Neural crest cell (in vitro differentiated cells): ENCODE measurements at places on chromosomes 6 and 20. TPM values are rescaled to one million over a fixed set of nuclear protein-coding genes. Genes with fewer than 3 reads are reported as not detected.

DNA sequence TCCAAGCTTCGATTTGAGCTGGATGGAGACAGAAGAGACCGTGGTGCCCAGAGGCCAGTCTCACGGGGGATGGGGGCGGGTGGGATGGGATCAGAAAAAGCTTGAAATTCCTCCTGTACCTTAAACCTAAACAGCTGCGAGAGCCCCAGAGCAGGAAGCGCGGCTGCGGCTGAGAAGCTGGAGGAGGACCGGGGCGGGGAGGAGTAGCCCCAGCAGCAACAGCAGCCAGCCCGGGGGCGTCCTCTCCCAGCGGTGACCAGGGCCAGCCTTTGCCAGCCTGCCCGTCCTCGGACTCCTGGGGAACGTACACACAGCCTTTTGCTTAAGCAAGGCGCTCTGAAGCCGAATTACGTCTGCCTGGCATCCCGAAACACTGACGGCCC lies 17.4 kb upstream of the PRDM13 start:
- no peak for DNase-seq

GRCh38 chr20:56736285-56736857 lies 107.3 kb downstream of the TFAP2C start:
- no peak for DNase-seq

Gene TRIM40
- not detected in 2 replicates for total RNA-seq

GRCh38 chr6:10146715-10147451 lies 268.0 kb downstream of the TFAP2A start:
- no peak for DNase-seq

DNA sequence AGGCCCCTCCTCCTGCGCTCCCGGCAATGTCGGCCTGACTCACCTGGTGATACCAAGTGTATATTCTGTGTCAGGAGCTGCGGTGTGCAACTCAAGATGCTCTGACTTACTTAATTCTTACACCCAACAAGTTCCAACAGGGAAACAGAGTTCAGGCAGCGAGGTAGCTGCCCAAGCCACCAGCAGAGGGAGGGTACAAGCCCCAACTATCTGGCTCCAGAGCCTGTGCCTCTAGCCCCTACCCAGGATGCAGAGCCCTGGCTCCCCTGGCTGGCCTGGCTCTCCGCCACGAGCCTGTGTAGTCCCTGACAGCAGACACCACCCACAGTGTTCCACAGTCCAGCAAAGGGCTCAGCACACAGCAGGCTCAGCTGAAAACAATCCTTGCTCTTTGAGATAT lies 34.9 kb downstream of the C20orf203 start:
- no peak for DNase-seq

- DNase-seq: no peak
These were observed 18.8 kb downstream of the ARHGAP40 start for GRCh38 chr20:38620441-38620840.

DNA sequence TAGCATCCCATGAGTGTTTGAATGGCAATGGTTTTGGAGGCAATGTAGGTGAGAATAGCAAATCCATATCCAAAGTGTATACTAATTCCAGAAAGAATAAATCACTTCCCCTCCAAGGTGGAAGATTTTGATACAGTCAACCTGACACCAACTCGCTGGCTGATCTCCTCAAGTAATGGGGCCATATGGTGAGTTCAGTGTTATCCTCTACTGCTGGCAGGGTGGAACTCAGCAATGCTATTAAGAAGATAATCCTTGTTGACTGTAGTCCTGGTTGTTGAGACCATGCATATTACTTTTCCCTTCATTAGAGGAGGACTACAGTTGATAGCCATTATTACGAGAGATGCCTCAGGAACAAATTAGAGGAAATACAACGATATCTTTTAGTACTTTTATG lies 17.8 kb upstream of the HLA-DQB1 start:
- no peak for DNase-seq

- DNase-seq: no peak
These were observed 34.6 kb upstream of the RNF8 start for GRCh38 chr6:37319156-37319555.

Gene EPHA7
- total RNA-seq: 33.7 and 35.8 TPM in 2 replicates

- DNase-seq: no peak
These were observed 316.6 kb downstream of the CDKAL1 start for GRCh38 chr6:20850686-20851416.

DNA sequence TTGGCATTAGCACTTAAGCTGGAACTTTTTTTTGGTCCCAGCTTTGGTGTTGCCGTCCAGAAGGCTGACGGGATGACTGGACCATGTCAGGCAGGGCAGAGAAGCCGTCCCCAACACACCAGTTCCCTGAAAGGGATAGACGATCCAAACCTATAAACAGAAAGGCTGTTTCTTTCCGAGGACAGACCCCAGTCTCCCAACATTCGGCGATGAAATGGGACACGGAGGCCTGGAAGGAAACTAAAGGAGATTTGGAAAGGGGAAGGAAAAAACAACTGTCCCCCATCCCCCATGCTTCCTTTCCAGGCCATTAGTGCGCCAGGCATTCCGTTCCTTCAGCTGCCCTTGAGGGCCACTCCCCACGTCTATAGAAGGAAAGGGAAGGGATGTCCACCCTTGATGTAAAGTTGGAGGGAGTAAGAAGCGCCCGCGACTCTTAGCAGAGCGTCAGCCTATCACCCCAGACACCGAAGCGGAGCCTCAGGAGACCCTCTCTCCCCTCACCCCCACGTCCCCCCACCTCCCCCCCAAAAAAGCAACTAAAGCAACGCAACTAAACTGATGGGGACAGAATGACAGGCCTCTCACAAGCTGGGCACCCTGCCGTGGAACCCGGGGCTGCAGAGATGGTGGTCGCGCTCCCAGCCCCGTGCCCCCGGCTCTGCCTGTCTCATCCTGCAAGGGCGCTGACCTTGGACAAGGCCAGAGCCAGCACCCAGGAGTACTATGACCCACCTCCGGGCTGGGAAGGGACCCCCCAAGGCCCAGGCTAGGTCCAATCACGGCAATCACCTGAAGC lies 638 bp downstream of the BLCAP start:
- DNase-seq: no peak

DNA sequence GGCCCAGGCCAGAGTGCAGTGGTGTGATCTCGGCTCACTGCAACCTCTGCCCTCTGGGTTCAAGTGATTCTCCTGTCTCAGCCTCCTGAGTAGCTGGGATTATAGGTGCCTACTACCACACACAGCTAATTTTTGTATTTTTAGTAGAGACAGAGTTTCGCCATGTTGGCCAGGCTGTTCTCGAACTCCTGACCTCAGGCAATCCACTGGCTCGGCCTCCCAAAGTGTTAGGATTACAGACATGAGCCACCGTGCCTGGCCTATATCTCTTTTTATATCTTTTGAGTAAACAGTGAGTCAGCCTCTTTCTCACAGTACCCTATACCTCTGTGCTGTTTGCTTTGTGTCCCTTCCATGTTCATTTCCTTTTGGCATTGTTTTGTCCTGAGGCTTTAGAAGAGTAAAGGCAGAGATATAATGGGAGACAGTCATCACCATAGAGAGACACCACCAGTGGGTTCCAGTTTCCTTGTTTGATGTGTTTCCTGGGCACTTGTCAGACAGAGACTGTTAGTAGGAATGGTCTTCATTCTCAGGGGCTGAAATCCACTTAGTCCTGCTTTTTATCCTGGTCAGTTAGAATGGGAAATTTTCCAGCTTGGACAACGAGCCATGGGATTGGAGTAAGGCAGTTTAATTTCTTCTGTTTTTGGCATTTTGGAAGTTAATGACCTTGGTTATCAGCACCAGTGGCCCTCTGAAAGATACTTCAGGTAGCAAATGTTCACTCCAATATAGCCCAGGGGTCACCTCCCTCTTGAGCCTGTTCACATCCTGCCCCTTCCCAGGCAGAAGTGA lies 32.2 kb upstream of the ASXL1 start:
- no peak for DNase-seq

DNA sequence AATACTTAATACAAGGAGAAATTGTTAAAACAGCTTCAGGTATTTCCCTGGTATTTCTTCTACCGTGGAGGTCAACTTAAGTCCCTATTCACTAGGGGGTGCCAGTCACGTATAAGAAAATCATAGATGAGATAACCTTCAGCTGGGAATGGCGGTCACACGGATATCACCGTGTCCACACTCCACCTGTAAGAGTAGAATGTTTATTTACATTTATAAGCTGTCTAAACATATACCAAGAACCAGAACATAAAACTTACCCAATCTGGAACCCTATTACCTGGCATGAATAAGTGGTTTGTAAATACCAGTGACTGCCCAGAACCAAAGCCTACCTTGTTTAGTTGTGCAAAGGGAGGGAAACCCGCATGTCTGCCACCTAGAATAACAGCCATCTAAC lies 1.9 kb upstream of the ELOVL4 start:
- DNase-seq: peak; percentile 46

DNA sequence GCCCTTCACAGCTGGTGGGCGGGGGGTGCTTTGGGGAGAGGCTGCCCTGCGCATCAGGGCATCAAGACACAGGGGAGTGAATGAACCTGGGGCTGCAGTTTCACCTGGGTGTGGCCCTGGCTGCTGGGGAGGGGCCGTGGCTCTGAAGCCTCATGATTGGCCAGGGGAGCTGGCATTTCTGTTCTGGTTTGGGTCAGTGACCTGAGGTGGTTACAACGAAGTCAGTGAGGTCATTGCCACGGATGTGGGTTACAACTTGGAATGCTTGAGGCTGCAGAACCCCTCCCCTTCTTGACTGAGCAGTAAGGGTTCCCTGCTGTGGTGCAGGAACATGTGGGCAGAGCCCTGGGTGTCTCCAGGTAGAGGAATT lies 3.0 kb downstream of the TCEA2 start:
- no peak for DNase-seq

Gene RNF5
- 60.2 and 60.7 TPM in 2 replicates for total RNA-seq

Gene PSMF1
- 107 and 114 TPM in 2 replicates for total RNA-seq

- DNase-seq: no peak
These were observed 80.6 kb downstream of the ADGB start for GRCh38 chr6:146679386-146679785.

- DNase-seq: no peak
These were observed 543.5 kb downstream of the MMUT start for GRCh38 chr6:48919555-48919954.

Gene TDRD6
- total RNA-seq: 0.05 and 0.16 TPM in 2 replicates

- DNase-seq: no peak
These were observed 112.9 kb downstream of the DLL1 start for GRCh38 chr6:170177772-170178560.

Gene OR2H2
- not detected in 2 replicates for total RNA-seq

Gene RNF39
- not detected in 2 replicates for total RNA-seq

DNA sequence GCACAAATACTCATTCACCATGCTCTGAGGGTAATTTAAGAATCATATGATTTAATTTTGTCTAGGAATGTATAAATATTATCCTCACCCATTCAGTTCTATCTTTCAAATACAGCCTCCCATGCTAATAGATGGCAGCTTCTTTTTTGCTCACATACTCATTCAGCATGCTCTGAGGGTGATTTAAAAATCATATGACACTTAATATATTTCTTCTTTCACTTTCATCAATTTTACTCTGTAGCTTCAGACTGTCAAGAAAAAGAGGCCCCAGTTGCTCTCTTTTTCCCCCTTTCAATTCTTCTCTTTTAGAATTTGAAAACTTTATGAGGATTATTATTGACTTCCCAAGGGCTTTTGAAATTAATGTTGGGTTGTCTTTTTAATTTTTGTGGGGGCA lies 161.7 kb upstream of the LAMP5 start:
- DNase-seq: no peak
